ENCODE measurements at places on chromosomes 1 and 21.
A peak's percentile ranks its signal among the peaks of the same experiment; 100 is the strongest.

- no peak for DNase-seq
These were observed 60.2 kb downstream of the TOMM20 start for GRCh38 chr1:235068158-235069121.

GRCh38 chr1:34267326-34267725 is 90.6 kb downstream of the C1orf94 start:
- no peak for DNase-seq

DNA sequence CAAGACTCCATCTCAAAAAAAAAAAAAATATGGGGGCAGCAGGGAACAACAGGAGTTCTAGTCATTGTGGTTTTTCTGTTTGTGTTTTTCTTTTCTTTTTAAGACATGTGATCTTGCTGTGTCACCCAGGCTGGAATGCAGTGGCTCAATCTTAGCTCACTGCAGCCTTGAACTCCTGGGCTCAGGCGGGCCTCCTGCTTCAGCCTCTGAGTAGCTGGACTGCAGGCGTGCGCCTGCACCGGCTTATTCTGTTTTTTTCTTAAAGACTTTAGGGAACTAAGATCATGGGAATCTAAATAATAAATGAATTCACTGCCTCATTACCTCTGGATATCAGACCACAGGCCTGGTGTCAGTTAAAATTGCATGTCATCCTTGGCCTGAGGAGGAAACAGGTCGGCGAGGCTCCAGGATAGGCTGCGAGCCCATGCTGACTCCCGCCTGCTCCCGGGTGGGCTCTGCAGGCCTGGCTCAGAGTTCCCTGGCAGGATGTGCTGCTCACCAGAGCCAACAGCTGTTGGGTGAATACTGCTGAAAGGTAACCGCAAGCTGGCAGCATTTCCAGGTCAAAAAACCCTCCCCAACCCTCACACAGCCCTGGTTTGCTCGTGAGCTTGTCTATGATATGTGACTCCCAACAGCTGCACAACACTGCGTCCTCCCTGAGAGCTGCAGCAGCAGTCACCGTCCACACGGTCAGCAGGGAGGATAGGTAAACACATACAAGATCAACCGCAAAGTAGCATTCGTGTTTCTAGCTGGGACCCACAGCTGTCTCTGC is 58.1 kb downstream of the SCCPDH start:
- peak; percentile 93 for DNase-seq

DNA sequence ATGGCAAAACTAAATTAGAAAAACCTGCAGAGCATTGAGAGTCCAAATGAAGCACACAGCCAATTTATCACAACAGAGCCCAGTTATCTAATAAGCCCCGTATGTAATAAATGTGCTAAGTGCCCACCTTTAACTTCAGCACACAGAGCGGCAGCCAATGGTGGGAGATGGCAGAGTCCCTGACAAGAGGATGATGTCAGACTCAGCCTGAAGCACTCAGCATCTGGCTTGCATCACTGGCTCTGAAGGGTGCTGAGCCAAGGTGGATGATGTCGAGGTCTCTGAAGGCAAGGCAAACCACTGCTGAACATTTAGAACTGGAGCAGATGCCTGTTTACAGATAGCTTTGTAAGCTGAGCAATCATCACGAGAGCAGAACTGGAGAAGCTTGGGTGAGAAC is 118.3 kb downstream of the NUF2 start:
- no peak for DNase-seq

GRCh38 chr1:68103884-68104554 is 53.6 kb upstream of the DIRAS3 start:
- no peak for DNase-seq

GRCh38 chr1:200351826-200352549 is 57.8 kb downstream of the ZNF281 start:
- no peak for DNase-seq

DNA sequence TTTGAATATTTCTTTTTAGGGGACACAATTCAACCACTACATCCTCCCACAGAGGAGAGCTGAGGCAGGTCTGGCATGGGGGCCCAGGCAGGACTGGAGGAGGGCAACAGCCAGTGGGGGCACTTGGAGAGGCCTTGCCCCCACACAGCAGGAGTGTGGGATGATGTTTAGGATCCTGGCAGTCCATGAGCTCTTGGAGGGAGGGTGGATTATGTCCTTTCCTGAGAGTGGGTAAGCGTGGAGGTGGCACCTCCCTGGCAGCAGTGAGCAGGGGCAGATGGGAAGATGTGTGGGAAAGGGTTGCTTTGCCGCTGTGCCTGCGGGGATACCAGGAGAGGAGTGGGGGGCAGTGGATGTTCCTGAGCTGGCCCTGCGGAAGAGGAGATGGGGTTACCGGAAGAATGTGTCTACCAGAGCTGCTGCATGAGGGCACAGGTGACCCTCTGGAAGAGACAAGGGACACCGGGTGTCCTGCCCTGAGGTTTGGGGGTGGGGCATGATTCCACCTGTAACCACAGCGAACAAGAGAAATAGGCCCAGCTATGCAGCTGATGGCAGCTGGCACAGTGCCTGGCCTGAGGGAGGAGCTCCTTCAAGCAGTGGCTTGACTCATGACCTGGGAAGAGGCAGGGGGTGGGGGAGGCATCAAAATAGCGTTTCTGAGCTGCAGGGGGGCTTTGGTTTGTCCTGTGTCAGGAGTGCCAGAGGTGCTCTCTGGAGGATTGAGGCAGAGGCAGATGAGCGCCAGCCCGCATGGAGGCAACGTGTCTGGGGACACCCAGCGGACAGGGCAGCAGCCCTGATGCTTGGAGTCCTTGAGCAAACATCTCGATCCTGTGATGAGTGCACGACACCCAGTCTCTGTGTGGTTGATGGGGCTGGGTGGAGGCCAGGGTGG is 123.9 kb upstream of the TMPRSS2 start:
- no peak for DNase-seq

GRCh38 chr1:94863297-94863911 is 43.2 kb downstream of the SLC44A3 start:
- DNase-seq = peak; percentile 9

DNA sequence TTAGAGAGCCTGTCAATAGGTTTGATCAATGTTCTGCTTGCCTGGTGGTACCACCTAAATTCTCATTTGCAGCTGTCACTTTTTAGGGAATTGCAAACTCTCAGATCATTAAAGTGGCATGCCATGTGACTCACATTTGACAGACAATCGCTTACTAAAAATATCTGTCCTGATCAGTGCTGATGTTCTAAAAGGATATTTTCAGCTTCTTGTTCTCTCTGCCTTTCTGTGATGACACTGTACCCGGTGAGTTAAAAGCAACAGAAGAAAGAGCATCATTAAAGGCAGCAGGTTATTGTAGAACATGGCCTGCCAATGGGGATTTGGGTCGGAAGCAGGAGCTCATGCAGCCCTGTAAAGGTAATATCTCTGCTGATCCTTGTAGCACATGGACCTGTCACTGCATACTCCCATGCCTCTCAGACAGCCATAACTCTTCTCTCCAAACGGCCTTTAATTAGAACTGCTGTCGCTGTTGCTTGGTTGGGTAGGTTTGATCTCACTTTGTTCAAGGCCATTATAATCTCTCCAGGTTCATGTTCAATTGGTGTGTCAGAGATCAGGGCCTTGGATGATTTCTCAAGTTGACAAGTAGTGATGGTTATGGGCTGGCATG is 441.3 kb upstream of the DEPDC1 start:
- no peak for DNase-seq

GRCh38 chr1:180886338-180886737 is 26.4 kb upstream of the KIAA1614 start:
- no peak for DNase-seq

GRCh38 chr1:208216062-208216461 is 28.1 kb downstream of the PLXNA2 start:
- no peak for DNase-seq

DNA sequence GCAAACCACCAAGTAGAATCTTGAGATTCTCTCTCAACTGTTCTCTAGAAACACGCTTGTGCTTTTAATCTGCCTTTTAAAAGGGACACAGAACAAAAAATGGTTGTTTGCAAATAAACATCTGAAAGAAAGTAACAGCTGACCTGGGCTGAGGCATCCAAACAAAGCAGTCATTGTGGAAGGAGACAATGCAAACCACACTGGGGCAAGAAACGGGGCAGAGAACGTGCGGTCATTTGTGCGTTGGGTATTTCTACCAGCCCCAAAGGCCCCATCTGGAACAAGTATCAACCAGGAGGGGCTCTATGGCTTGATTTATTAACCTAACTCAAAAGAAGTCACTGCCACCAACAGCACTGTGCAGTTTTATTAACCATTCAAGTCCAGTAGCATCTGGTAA is 6.0 kb downstream of the STMN1 start:
- no peak for DNase-seq

DNA sequence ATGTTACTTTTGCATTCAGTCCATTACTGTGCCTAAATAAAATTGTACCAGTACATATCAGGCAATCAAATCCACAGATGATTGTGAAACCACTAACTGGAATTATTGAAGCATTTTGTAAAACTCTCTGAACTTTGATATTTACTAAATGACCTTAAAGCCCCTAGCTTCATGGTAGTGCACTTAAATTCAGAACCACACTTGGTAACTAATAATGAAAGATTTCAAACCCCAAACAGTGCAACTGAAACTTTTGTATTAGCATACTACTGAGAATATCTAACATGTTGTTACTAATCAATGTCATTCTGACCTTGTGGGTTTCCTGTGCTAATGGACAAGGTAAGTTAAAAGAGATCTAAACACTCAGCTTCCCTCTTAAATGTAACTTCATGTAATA is at the start of gene CFHR3:
Gene CFHR3, plus strand, starts transcription at position 238 of the 400 bp plus-strand sequence. Its CDS starts 47 bp downstream, at position 285.
- DNase-seq = no peak

DNA sequence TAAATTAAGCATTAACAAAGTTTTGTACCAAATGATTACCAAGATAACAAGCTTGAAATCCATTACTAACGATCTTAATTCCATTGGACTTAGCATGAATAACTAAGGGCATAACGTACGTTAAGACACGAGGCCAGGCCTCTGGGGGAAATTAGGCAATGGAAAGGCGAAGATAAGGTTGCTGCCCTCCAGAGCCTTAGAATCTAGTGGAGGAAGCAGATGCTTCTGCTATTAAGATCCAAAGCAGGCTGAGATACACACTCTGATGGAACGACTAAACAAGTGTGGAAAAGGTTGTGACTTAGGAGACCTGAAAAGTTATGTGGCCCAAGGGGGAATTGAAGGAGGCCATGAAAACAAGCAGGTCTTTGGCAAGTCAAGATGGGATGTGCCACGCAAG is 6.0 kb downstream of the AKNAD1 start:
- DNase-seq = no peak

DNA sequence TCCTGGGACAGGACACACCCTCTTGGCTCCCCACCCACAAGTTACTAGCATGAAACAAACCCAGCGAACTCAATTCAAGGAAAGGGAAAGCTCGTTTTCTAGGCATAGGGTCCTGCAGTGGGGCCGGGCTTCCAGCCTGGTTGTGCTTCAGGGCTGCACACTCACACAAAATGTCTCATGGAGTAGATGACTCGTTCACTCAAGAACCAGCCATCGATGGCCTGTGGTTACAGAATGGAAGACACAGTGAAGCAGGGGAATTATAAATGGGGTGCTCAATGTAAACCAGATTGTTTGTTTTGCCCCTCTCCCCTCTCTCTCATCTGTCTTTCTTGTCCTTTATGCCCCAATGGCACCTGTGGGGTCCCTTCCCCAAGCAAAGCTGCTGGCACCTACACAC is 56.0 kb upstream of the COX20 start:
- DNase-seq = no peak

DNA sequence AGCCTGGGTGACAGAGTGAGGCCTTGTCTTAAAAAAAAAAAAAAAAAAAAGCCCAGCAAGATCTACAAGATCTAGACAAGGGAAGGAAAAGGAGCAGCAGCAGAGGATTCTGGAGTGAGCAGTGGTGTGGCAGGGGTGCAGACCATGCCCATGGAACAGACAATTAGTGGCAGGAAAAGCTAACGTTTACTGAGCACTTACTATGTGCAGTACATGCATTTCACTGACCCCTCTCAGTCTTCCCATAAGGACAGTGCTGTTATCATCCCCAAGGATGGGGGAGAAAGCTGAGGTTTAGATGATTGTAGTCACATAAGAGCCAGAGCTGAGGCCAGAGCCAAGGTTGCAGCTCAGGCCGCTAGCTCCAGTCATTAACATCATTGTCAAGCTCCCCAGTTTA is 5.9 kb downstream of the PODN start:
- DNase-seq = no peak

DNA sequence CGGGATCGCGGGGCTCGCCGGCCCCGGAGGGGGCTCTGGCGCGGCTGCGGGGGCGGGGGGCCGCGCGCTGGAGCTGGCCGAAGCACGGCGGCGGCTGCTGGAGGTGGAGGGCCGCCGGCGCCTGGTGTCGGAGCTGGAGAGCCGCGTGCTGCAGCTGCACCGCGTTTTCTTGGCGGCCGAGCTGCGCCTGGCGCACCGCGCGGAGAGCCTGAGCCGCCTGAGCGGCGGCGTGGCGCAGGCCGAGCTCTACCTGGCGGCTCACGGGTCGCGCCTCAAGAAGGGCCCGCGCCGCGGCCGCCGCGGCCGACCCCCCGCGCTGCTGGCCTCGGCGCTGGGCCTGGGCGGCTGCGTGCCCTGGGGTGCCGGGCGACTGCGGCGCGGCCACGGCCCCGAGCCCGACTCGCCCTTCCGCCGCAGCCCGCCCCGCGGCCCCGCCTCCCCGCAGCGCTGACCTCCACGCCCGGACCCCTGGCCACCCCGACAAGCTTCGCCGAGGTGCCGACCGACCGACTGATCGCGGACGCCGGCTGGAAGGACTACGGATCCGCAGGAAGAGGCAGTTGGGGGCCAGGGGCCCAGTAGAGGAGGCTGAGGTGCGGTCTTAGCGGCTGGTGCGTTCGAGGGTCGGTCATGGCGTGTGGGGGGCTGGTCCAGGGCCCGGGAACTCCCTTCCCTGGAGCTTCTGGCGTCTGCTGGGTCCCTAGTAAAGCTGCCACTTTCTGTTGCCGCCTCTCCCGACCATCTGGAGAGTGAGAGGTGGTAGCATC is 711 bp downstream of the TRNP1 start:
- DNase-seq = no peak

GRCh38 chr21:17834639-17835354 is 15.6 kb upstream of the C21orf91 start:
- no peak for DNase-seq

DNA sequence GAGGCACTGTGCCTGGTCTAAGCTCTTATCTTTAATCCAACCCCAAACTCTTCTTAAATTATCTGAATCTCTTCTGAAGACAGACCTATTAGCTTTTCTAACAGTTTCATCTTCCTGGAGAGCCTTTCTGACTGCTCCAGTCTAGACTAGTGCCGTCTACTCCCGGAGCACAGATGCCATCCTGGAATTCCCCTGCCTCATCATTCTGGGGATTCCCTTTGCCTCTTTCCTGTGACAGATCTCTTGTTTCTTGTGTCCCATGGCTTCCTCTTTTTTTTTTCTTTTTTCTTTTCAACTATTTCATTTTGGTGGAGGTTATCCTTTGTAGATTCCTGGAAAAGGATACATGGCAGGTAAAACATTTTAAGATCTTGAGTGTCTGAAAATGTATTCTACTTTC is 11.7 kb downstream of the SEMA4A start:
- DNase-seq = no peak

GRCh38 chr21:41048623-41049022 is 119.3 kb upstream of the BACE2 start:
- DNase-seq = no peak

- no peak for DNase-seq
These were observed 121.5 kb downstream of the CAMTA1 start for GRCh38 chr1:6906783-6907182.

- DNase-seq = no peak
These were observed 831.1 kb downstream of the LRRIQ3 start for GRCh38 chr1:73366734-73367413.

GRCh38 chr1:154361357-154361756 is 36.0 kb downstream of the ATP8B2 start:
- no peak for DNase-seq
